ENCODE measurements at places on chromosomes 7 and 10. TPM values are rescaled to one million over a fixed set of nuclear protein-coding genes. Genes with fewer than 3 reads are reported as not detected.

- H3K36me3 ChIP-seq, result peaks cover 4% of the 10 kb centered on the region
- no peak for DNase-seq
- peak overlapping the region; percentile 7 for H3K4me3 ChIP-seq
- no peak overlapping the region for H3K27ac ChIP-seq
- no peaks in the 10 kb centered on the region for H3K27me3 ChIP-seq
- peaks cover 67% of the 10 kb centered on the region for H3K4me1 ChIP-seq
Measured at GRCh38 chr7:13044309-13044708, 356.9 kb downstream of the ARL4A start.

- peaks cover 11% of the 10 kb centered on the region for H3K36me3 ChIP-seq
- H3K27ac ChIP-seq, result no peak overlapping the region
- H3K4me1 ChIP-seq, result no peaks in the 10 kb centered on the region
- no peaks in the 10 kb centered on the region for H3K27me3 ChIP-seq
Measured at GRCh38 chr7:44057181-44057848, 8.1 kb downstream of the PGAM2 start.

GRCh38 chr7:120996988-120997345 lies 8.5 kb downstream of the CPED1 start:
- no peaks in the 10 kb centered on the region for H3K4me1 ChIP-seq
- H3K27me3 ChIP-seq, result no peaks in the 10 kb centered on the region
- no peak for DNase-seq
- H3K27ac ChIP-seq, result no peak overlapping the region
- no peaks in the 10 kb centered on the region for H3K36me3 ChIP-seq
- H3K4me3 ChIP-seq, result no peak overlapping the region

- peaks cover 3% of the 10 kb centered on the region for H3K36me3 ChIP-seq
- no peak overlapping the region for H3K4me3 ChIP-seq
- H3K4me1 ChIP-seq, result no peaks in the 10 kb centered on the region
- no peak overlapping the region for H3K27ac ChIP-seq
- no peaks in the 10 kb centered on the region for H3K27me3 ChIP-seq
Measured at GRCh38 chr10:93954299-93954698, 39.4 kb upstream of the PLCE1 start.

- DNase-seq, result no peak
- H3K36me3 ChIP-seq, result no peaks in the 10 kb centered on the region
- no peak overlapping the region for H3K27ac ChIP-seq
- peaks cover 15% of the 10 kb centered on the region for H3K4me1 ChIP-seq
Measured at GRCh38 chr10:110372656-110373055, 67.9 kb upstream of the SMNDC1 start.

GRCh38 chr7:106535234-106535932 lies 125.6 kb downstream of the CCDC71L start:
- H3K27me3 ChIP-seq, result no peaks in the 10 kb centered on the region
- DNase-seq, result no peak
- no peak overlapping the region for H3K4me3 ChIP-seq
- H3K36me3 ChIP-seq, result no peaks in the 10 kb centered on the region
- H3K27ac ChIP-seq, result no peak overlapping the region

DNA sequence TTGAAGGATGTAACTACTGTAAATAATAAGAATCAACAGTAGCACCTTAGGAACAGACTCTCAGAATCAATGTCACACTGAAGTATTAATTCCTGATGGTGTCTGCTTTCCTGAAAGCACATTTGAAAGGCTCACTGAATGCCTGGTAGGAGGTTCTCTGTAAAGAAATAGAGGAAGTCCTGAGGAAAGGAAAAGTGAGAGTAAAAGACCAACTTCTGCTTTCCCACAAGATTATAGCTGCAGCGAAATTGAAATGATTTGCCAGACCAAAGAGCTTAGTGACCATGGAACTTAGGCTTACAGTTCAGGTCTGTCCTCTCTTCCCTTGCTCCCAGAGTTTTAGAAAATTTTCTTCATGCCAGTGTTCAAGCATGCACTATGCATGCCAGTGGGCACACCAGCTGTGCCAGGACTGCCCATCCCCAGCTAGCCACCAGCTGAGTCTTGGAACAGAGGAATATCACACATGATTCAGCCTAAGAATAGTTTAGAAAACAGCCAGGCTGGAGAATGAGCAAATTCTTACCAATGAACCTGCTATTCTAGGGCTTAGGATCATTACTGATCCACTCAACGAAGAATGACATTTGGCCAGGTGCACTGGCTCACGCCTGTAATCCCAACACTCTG lies 123.2 kb downstream of the HERPUD2 start:
- no peak overlapping the region for H3K4me3 ChIP-seq
- peaks cover 5% of the 10 kb centered on the region for H3K4me1 ChIP-seq
- H3K27me3 ChIP-seq, result no peaks in the 10 kb centered on the region
- no peaks in the 10 kb centered on the region for H3K36me3 ChIP-seq
- no peak overlapping the region for H3K27ac ChIP-seq
- no peak for DNase-seq

DNA sequence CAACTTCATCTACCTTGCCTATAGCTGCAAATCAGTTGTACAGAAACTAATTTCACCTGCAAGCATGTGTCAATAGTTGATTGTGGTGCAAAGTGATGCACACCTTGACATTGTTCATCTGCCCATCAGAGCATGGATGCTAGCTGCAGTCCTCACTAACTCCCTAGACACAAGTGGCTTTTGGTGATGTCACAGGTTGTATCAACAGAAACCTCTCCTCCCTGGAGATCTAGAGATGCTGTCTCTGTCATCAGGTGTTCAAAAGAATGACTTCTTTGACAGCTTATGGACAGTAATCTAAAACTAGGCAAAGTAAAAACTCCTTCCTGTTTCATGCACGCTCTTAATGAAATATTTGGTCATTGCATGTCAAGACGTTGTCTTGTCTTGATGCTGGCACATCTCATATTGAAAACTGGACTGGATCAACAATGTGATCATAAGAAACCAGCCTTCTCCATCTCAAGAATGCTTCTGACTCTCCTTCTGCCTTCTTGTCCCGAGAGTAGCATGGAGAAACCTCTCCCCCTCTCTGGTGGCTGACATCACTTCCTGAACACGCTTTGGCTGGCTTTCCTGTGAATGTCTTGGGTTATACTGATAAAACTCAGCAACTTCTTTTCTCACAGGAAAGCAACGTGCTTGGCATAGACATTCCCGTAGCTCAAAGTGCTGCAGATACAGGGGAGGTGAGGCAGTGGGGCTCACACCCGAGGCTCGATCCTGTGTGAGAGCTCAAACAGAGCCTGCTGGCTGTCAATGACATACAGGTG lies 176.2 kb upstream of the CDCA7L start:
- DNase-seq, result no peak
- H3K4me1 ChIP-seq, result peaks cover 15% of the 10 kb centered on the region
- no peaks in the 10 kb centered on the region for H3K36me3 ChIP-seq
- H3K27ac ChIP-seq, result no peak overlapping the region

DNA sequence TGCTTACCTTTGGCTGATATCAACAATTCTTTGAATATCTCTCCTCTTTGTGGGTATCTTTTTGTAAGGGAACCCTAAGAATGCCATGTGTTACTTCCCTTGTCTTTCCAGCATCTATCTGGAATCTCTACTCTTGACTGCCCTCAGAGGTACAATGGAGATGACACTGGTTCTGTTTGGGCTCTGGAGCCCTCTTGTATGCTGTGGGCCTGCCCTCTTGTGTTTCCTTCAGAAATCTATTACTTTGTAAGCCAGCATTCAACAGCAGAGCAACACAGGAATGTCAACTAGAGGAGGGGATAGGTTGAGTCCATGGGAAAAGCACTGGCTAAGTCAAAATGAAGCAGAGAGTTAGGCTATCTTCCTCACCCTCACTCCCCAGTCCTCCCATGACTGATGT lies 142.3 kb downstream of the XPNPEP1 start:
- no peaks in the 10 kb centered on the region for H3K36me3 ChIP-seq
- no peak overlapping the region for H3K4me3 ChIP-seq
- no peaks in the 10 kb centered on the region for H3K4me1 ChIP-seq
- H3K27me3 ChIP-seq, result no peaks in the 10 kb centered on the region
- no peak overlapping the region for H3K27ac ChIP-seq

- H3K4me1 ChIP-seq, result no peaks in the 10 kb centered on the region
- H3K27ac ChIP-seq, result no peak overlapping the region
- no peak for DNase-seq
- H3K27me3 ChIP-seq, result peaks cover 51% of the 10 kb centered on the region
Measured at GRCh38 chr7:127413962-127414361, 21.5 kb upstream of the ZNF800 start.

DNA sequence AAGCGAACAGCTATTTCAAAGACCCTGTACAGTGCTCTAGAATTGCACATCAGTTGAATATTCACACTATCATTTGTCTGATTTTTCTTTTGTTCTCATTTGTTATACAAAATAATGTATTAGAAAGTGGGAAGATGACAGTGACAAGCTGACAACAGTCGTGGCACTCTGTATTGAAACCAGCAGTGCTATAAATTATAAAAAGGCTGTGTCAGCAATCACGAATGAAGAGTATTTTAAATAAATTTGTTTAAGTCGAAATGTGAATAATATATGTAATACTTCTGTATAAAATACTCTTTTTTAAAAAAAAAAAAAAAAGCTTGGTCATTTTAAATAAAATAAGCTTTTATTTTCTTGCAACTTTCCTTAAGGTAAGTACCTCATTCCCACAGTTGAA lies 122.6 kb downstream of the VPS50 start:
- no peaks in the 10 kb centered on the region for H3K4me1 ChIP-seq
- no peak for DNase-seq
- no peak overlapping the region for H3K4me3 ChIP-seq
- H3K36me3 ChIP-seq, result peaks cover 3% of the 10 kb centered on the region
- no peak overlapping the region for H3K27ac ChIP-seq

- H3K27me3 ChIP-seq, result no peaks in the 10 kb centered on the region
- peak; percentile 9 for DNase-seq
- no peaks in the 10 kb centered on the region for H3K36me3 ChIP-seq
- no peak overlapping the region for H3K27ac ChIP-seq
- H3K4me3 ChIP-seq, result no peak overlapping the region
Measured at GRCh38 chr7:82729172-82730030, 285.8 kb upstream of the CACNA2D1 start.

DNA sequence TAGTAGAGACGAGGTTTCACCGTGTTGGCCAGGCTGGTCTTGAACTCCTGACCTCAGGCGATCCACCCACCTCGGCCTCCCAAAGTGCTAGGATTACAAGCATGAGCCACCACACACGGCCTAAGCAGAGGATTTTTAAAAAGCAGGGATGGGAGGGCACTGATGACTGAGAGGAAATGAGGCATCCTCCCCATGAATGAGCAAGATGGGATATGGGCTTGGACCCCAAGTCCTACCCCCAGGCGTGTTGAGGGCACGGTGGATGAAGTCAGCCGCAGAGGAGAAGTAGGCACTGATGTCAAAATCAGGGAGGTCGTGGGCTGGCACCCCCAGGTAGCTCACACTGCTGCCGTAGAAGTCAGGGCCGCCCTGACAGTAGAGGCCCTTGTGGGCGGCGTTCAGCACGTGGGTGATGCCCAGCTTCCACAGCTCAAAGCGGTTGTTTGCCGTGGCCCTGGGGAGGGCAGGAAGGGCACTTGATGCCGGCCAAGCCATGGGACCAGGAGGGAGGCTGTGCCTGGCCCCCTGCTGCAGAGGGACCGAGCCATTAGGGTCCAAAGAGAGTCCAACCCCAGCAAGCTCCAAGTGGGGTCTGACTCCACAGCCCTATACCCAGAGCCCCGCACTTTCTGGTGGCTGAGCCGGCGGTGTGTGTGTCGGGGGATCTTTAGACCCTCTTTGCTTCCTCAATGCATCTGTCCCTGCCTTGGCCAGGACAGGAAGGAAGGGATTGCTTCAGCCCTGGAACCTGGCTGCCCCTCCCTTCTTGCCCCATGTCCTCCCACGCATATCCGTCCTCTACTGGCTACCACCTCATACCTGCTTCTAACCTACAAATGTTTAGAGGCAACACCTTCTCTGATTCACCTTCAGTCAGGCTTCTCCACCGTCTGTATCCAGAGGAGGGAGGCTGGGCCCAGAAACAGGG lies 3.4 kb upstream of the SAMD8 start:
- no peaks in the 10 kb centered on the region for H3K27me3 ChIP-seq
- H3K27ac ChIP-seq, result peak overlapping the region; percentile 75
- peak overlapping the region; percentile 97 for H3K4me3 ChIP-seq
- no peak for DNase-seq
- no peaks in the 10 kb centered on the region for H3K36me3 ChIP-seq
- H3K4me1 ChIP-seq, result peaks cover 25% of the 10 kb centered on the region

DNA sequence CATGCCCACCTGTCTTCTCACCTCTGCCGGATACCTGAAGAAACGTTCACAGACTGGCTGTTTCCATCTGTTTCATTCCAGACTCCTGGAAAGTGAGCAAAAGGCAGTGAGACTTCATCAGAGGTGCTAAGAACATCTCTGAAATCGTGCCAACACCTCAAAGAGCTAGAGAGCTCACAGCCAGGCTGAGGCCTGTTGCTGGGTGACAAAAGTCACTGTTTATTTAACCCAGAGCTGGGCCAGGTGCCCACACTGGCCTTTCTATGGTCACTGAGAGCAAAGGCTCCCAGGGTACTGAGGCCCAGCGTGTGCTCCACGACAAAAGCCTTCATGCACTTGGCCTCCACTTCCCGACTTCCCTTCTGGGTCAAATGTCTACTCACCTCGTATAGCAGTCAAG lies 3.7 kb upstream of the NANOS1 start:
- H3K36me3 ChIP-seq, result no peaks in the 10 kb centered on the region
- peaks cover 9% of the 10 kb centered on the region for H3K4me1 ChIP-seq
- DNase-seq, result no peak

GRCh38 chr7:29274146-29275017 lies 79.8 kb downstream of the CHN2 start:
- DNase-seq, result no peak
- H3K4me1 ChIP-seq, result peaks cover 7% of the 10 kb centered on the region
- H3K4me3 ChIP-seq, result no peak overlapping the region
- no peak overlapping the region for H3K27ac ChIP-seq
- H3K27me3 ChIP-seq, result no peaks in the 10 kb centered on the region
- peaks cover under 1% of the 10 kb centered on the region for H3K36me3 ChIP-seq

DNA sequence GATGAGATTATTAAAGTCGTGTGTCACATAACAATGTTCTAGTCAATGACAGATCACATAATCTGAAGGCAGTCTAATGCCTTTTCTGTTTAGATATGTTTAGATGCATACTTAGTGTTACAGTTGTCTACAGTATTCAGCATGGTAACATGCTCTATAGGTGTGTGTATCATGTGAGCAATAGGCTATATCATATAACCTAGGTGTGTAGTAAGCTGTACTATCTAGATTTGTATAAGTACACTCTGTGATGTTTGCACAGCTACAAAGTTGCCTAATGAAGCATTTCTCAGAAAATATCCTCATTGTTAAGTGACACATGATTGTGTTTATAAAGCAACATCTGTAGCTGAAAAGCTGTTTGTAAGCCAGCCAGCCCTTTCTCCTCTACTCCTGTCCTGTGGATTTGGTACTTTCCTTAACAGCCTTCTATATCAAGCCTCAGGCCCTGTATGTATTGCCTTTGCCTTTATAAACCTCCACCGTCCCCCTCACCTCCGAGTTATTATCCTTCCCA lies 6.3 kb downstream of the HECTD2 start:
- DNase-seq, result no peak
- H3K27ac ChIP-seq, result no peak overlapping the region
- H3K27me3 ChIP-seq, result no peaks in the 10 kb centered on the region
- H3K4me3 ChIP-seq, result peak overlapping the region; percentile 11
- no peaks in the 10 kb centered on the region for H3K36me3 ChIP-seq

MMP21 gene
- total RNA-seq, result not detected

CCZ1B gene
- 72.0 TPM for total RNA-seq

SMO gene
- total RNA-seq, result 104 TPM

ALKBH4 gene
- 16.9 TPM for total RNA-seq

HUS1 gene
- 43.1 TPM for total RNA-seq

PVRIG gene
- not detected for total RNA-seq

NPC1L1 gene
- total RNA-seq, result 0.18 TPM

CFAP70 gene
- total RNA-seq, result 0.84 TPM

FBXO24 gene
- total RNA-seq, result 0.61 TPM

TAS2R3 gene
- 1.8 TPM for total RNA-seq

TECPR1 gene
- total RNA-seq, result 30.3 TPM

LLCFC1 gene
- total RNA-seq, result not detected

NUTM2E gene
- total RNA-seq, result 1.6 TPM

RHEB gene
- total RNA-seq, result 108 TPM

SFRP5 gene
- total RNA-seq, result not detected

PRRT4 gene
- total RNA-seq, result 3.1 TPM
